ENCODE measurements at places on chromosomes 11 and 22. TPM values are rescaled to one million over a fixed set of nuclear protein-coding genes. Genes with fewer than 3 reads are reported as not detected.

Gene HEPHL1
- not detected for polyA plus RNA-seq

Gene SLC22A9
- not detected for polyA plus RNA-seq

Gene CARD18
- polyA plus RNA-seq: 0.46 TPM

Gene CASP5
- not detected for polyA plus RNA-seq

Gene NCAM1
- polyA plus RNA-seq: 334 TPM

All from Purkinje cell (primary cell).